Hematopoietic multipotent progenitor cell (in vitro differentiated cells): ENCODE measurements at places on chromosomes 4 and X. TPM values are rescaled to one million over a fixed set of nuclear protein-coding genes. Genes with fewer than 3 reads are reported as not detected.

The FAM9B gene
- total RNA-seq: not detected

The BRS3 gene
- not detected for total RNA-seq

The MTHFD2L gene
- 15.6 TPM for total RNA-seq

The THAP6 gene
- 7.3 TPM for total RNA-seq

The SLC6A14 gene
- total RNA-seq: not detected

The CENPVL3 gene
- 3.2 TPM for total RNA-seq

The FREM3 gene
- 0.27 TPM for total RNA-seq

The CT45A3 gene
- not detected for total RNA-seq

The GUCY1A1 gene
- 84.0 TPM for total RNA-seq

The MID2 gene
- 0.54 TPM for total RNA-seq

The CXCL1 gene
- total RNA-seq: 0.27 TPM

The C4orf51 gene
- not detected for total RNA-seq

The ETDA gene
- not detected for total RNA-seq

The GIMD1 gene
- not detected for total RNA-seq

The JCHAIN gene
- 5.9 TPM for total RNA-seq
